ENCODE measurements at places on chromosomes 6 and 20. TPM values are rescaled to one million over a fixed set of nuclear protein-coding genes. Genes with fewer than 3 reads are reported as not detected.

The TOX2 gene
- total RNA-seq: not detected

The C20orf204 gene
- not detected for total RNA-seq

DNA sequence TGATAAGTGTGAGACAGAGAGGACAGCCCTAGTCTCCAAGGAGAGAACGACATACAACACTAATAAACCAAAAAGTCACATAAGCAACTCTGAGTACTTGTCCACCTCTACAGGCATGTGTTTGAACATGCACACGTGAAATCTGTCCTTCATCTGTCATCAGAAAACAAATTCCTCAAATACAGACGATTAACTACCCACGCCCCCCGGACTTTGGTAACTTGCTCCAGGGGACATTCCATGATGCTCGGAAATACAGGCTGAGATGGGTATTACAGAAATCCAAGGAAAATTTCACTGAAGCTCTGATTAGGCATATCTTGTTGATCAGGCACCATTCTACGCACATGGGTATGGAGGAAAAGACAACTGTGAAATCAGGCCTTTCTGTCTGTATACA is 57.8 kb downstream of the LYRM4 start:
- DNase-seq: no peak
- no peak overlapping the region for H3K4me3 ChIP-seq
- H3K27me3 ChIP-seq: no peaks in the 10 kb centered on the region
- no peak overlapping the region for H3K27ac ChIP-seq
- no peaks in the 10 kb centered on the region for H3K36me3 ChIP-seq

DNA sequence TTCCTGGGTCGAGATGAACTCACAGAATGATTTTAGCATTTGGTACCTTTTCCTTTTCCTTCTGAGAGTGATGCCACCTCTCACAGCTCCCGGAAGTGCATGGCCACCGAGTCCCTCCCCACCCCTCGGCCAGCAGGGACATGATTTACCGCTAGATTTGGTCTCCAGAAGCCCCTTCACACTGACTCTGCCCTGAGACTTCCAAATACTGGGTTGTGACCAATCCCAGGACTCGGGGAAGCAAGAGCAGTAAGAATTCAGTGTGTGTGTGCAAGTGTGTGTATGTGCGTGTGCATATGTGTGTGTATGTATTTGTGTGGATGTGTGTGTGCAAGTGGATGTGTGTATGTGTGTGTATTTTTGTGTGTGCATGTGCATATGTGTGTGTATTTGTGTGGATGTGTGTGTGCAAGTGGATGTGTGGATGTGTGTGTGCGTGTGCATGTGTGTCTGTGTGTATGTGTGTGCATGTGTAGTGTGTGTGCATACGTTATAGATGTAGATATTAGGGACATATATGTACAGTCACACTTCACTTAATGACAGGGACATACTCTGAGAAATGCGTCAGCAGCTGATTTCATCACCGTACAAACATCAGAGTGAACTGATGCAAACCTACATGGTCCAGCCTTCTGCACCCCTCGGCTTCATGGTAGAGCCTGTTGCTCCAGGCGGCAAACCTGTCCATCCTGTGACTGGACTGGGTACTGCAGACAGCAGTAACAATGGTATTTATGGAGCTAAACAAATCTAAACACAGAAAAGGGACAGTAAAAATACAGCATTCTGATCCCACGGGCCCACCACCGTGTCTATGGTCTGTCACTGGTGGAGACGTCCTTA is 374.5 kb downstream of the TAF4 start:
- H3K4me1 ChIP-seq: no peaks in the 10 kb centered on the region
- no peak overlapping the region for H3K27ac ChIP-seq
- H3K27me3 ChIP-seq: peaks cover 69% of the 10 kb centered on the region

GRCh38 chr6:149755300-149756260 is 6.0 kb downstream of the PCMT1 start:
- H3K4me1 ChIP-seq: peaks cover 28% of the 10 kb centered on the region
- DNase-seq: no peak
- no peak overlapping the region for H3K4me3 ChIP-seq
- H3K27ac ChIP-seq: no peak overlapping the region
- H3K27me3 ChIP-seq: no peaks in the 10 kb centered on the region
- no peaks in the 10 kb centered on the region for H3K36me3 ChIP-seq

The KHDC1L gene
- not detected for total RNA-seq

- H3K4me1 ChIP-seq: no peaks in the 10 kb centered on the region
- no peak overlapping the region for H3K4me3 ChIP-seq
- H3K27ac ChIP-seq: no peak overlapping the region
- no peaks in the 10 kb centered on the region for H3K36me3 ChIP-seq
- no peak for DNase-seq
Measured at GRCh38 chr20:43971267-43971666, 56.6 kb downstream of the TOX2 start.

- H3K36me3 ChIP-seq: no peaks in the 10 kb centered on the region
- peak overlapping the region; percentile 81 for H3K27ac ChIP-seq
- DNase-seq: peak; percentile 37
Measured at GRCh38 chr20:51563486-51564332, 21.2 kb upstream of the NFATC2 start.

The BTN3A1 gene
- total RNA-seq: 23.9 TPM

- no peaks in the 10 kb centered on the region for H3K4me1 ChIP-seq
- no peak overlapping the region for H3K27ac ChIP-seq
- H3K27me3 ChIP-seq: no peaks in the 10 kb centered on the region
- H3K4me3 ChIP-seq: no peak overlapping the region
- no peak for DNase-seq
- H3K36me3 ChIP-seq: peaks cover 8% of the 10 kb centered on the region
Measured at GRCh38 chr6:169780571-169781091, 29.2 kb downstream of the ERMARD start.

DNA sequence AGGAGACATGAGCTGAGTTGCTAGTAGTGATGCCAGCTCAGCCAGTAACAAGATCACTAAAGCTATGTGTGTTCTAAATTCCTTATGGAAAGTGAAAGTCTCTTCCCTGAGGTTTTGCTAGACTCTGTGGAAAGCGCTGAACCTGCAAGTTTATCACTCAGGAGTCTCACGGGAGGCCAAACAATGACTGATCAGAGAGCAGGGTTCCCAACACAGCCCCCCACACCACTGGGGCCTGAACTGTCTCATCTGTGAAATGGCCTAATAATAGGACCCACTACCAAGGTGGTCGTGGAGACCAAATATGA is 19.9 kb downstream of the ACSS1 start:
- H3K36me3 ChIP-seq: no peaks in the 10 kb centered on the region
- H3K4me1 ChIP-seq: peaks cover 94% of the 10 kb centered on the region
- no peak overlapping the region for H3K4me3 ChIP-seq
- H3K27me3 ChIP-seq: no peaks in the 10 kb centered on the region

All from stomach (tissue), 19 donors.